ENCODE measurements at places on chromosomes 13 and 19. TPM values are rescaled to one million over a fixed set of nuclear protein-coding genes. Genes with fewer than 3 reads are reported as not detected.

DNA sequence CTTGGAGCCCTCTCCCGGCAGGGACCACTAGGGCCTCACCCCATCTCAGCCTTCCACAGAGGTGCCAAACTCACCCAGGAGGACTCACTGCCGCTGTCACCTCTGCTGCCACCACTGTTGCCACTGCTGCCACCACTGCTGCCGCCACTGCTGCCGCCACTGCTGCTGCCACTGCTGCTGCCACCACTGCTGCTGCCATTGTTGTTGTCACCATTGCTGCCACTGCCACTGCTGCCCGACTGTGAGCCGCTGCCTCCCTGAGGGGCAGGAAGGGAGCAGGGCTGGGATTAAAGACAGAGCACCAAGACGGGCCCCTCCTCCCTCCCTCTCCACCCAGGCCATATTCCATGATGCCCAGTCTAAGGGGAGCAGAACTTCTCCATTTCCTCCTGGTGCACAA lies 2.1 kb downstream of the DMKN start:
- DNase-seq = no peak
- H3K27me3 ChIP-seq = no peaks in the 10 kb centered on the region
- peaks cover 11% of the 10 kb centered on the region for H3K4me1 ChIP-seq
- no peak overlapping the region for H3K4me3 ChIP-seq
- no peak overlapping the region for H3K27ac ChIP-seq

Gene PLIN5
- total RNA-seq = 0.84 TPM

Gene NXNL1
- not detected for total RNA-seq

Gene SULT2A1
- 4.5 TPM for total RNA-seq

GRCh38 chr13:30972888-30973377 lies 40.5 kb downstream of the TEX26 start:
- DNase-seq = peak; percentile 57
- H3K4me1 ChIP-seq = peaks cover 28% of the 10 kb centered on the region
- no peak overlapping the region for H3K4me3 ChIP-seq
- H3K27me3 ChIP-seq = no peaks in the 10 kb centered on the region
- no peak overlapping the region for H3K27ac ChIP-seq
